ENCODE measurements at places on chromosomes 5 and 9.

- DNase-seq, result no peak
Observed at GRCh38 chr9:93112864-93113389, 16.9 kb downstream of the CARD19 start.

DNA sequence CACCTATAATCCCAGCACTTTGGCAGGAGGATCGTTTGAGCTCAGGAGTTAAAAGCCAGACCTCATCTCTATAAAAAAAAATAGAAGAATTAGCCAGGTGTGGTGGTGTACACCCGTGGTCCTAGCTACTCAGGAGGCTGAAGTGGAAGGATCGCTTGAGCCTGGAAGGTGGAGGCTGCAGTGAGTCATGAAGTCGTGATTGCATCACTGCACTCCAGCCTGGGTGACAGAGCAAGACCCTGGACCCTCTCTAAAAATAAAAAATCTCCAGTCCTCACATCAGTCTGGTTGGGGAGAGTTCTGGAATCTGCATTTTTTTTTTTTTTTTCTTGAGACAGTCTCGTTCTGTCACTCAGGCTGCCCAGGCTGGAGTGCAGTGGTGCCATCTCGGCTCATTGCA lies 9.3 kb downstream of the FPGS start:
- DNase-seq, result no peak

GRCh38 chr9:99561961-99562565 lies 259.6 kb upstream of the NR4A3 start:
- no peak for DNase-seq

DNA sequence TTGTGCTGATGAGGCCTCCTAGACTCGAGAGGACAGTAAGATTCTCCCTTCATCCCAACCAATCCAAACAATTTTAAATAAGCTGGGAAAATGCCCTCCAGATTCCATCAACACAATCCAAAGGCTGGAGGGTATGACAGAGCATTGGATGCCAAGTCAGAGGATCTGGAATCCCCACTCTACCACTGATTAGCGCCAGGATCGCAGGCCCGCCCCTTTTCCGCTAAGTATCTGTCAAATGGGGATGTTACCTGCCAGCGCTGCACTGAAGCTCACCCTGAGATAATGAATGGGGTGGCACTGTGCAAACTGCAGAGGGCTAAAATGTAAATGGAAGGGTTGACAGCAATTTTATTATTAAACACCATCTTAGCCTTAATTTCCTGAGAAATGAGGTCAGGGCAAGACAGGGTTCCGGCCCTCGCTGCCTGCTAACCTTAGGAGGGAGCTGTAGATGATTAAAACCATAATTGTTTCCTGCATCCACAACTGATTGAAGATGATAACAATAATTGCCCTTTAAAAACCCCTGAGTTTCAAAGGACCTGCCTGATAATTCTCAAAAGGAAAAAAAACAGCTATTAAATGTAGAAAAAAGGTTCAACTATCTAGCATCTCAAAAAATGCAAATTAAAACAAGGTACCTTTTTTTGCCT lies 31.6 kb upstream of the GABBR2 start:
- no peak for DNase-seq

DNA sequence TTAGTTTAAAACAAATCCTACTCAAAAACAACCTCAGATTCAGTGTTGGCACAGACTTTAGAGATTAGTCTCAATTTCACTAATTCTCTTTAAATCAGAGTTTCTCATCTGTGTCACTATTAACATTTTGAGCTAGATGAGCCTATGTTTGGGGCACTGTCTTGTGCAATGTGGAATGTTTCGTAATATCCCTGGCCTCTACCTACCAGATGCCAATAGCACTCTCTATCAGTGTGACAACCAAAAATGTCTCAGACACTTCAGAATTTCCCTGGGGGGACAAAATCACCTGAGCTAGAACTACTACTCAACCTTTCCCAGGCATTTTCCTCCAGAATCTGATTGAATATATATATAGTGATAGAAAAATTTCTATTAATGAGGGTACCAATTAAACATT lies 465.2 kb upstream of the RGMB start:
- no peak for DNase-seq

- DNase-seq, result no peak
Observed at GRCh38 chr9:69445251-69445650, 120.2 kb downstream of the ENTREP1 start.

DNA sequence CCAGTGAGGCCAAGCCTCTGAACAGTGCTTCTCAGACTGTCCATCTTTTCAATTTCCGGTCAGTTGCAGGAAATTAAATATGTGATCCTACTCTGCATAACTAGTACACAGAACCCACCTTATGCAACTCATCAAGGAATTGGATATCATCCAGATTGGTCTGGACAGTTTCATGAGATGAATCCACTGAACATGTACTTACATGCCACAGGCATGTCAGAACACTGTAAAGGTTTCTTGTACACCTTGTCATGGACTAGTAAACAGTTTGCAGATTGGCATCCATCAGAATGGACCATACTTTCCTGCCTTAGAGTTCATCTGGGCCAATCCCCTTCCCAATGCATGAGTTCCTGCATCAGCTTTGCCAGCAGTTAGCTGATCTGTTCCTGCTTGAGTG lies 30.4 kb downstream of the GARNL3 start:
- no peak for DNase-seq

- DNase-seq, result no peak
Observed at GRCh38 chr9:32394381-32395049, 10.1 kb downstream of the ACO1 start.

DNA sequence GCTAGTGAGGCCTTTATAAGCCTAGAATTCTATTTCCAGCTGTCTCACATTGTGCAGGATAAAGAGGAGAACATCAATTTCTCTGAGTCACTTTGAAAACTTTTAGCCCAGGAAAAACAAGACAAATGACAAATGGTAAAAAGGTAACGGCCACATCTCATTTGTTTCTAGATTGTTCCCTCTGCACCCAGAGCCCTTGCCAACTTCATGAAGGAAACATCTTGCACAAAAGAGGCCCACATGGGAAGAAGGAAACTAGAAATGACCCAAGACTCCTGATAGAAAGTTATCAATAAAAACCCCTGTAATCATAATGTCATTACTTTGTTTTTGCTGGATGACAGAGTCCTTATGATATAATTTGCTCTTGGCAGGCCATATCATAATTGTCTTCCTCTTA lies 5.3 kb downstream of the DPYSL3 start:
- no peak for DNase-seq

- DNase-seq, result no peak
Observed at GRCh38 chr9:108282872-108283271, 572.9 kb downstream of the ACTL7B start.

GRCh38 chr9:116641292-116642059 lies 45.6 kb upstream of the TRIM32 start:
- DNase-seq, result no peak

- no peak for DNase-seq
Observed at GRCh38 chr5:104370523-104370922, 807.9 kb upstream of the NUDT12 start.

GRCh38 chr5:108093186-108093585 lies 288.7 kb downstream of the FBXL17 start:
- DNase-seq, result no peak

DNA sequence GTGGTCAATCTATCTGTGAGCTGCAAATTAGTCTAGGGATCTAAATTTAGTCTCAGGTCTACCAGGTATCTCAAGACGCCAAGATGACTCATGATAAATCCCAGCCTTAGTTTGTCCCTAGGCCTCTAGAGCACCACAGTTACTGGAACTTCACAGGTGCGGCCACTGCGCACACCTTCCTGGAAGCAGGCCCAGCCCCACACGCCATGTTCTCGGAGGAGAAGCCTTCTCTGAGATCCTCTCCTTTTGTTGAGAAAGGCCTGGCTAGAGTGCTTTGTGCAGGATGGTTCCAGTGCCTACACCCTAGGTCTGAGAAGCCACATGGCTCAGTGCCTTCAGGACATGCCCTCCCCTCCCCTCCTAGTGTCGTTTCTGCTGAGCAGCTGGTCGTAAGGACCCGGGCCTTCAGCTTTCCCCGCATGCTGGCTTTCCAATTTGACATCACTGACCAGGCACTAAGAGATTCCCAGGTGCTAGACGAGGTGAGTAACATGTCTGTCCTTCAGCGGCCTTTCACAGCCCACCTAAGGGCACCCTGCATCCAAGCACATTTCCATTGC lies 51.9 kb downstream of the IPPK start:
- DNase-seq, result no peak

Measured in activated naive CD8-positive, alpha-beta T cell treated with anti-CD3 and anti-CD28 coated beads, Interleukin-2, amount 50 U/mL, for 24 hours (primary cell).